Activated CD4-positive, alpha-beta T cell treated with anti-CD3 and anti-CD28 coated beads, Interleukin-2, amount 10 ng/mL, durations not matched to agents 24 days and 14 days (primary cell): ENCODE measurements at places on chromosomes 6 and 20. TPM values are rescaled to one million over a fixed set of nuclear protein-coding genes. Genes with fewer than 3 reads are reported as not detected.
A peak's percentile ranks its signal among the peaks of the same experiment; 100 is the strongest.

- peak; percentile 19 for DNase-seq
These were observed 161.6 kb downstream of the ADAT2 start for GRCh38 chr6:143288923-143289322.

- no peak for DNase-seq
These were observed 392.6 kb upstream of the MARCKS start for GRCh38 chr6:113464536-113464935.

DNA sequence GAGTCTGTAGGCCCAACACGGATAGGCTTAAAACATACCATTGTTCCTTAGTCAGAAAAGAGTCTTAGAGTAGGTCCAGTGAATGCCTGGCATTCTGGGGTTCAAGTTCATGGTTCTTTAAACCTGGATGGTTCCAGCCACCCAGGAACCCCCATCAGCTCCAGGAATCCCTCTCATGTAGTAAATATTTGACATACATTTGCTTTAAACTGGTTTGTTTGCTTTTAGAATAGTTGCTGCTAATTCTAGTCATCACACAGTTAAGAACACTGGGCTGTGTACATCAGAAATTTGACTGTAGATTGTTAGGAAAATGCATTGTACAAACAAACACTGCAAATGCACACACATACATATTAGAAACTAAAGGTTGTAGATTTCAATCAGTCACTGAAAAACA is 30.6 kb upstream of the PBOV1 start:
- DNase-seq = no peak

- DNase-seq = no peak
These were observed 152.3 kb downstream of the ZFAND3 start for GRCh38 chr6:37971711-37972390.

GRCh38 chr6:155400654-155400965 is 55.0 kb downstream of the NOX3 start:
- no peak for DNase-seq

GRCh38 chr20:19392344-19393130 is 180.1 kb downstream of the SLC24A3 start:
- peak; percentile 11 for DNase-seq

GRCh38 chr20:60903325-60903971 is 348.6 kb upstream of the CDH4 start:
- no peak for DNase-seq

DNA sequence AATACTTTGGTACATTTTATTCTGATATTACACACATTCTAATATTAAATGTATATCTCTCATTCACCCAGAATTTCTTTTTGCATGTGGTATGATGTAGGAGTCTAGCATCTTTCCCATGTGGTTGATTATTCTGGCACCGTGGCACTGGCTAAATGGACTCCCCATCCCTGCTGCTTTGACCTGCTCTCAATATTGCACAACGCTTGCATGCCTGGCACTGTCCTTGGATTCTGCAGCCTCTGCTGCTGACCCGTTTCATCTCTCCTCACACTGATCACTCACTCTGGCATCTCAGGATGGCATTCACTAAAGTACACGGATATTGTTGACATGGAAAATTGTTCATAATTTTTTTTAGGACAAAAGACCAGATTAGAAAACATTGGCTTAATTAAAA is 11.5 kb upstream of the DACT2 start:
- DNase-seq = no peak

Gene GSTA5
- not detected in 2 replicates for total RNA-seq

Gene SIRPD
- total RNA-seq = not detected in 2 replicates

Gene EYA2
- not detected in 2 replicates for total RNA-seq
